Right ventricle myocardium inferior (tissue), 1 donor: ENCODE measurements at places on chromosomes 2 and 18. TPM values are rescaled to one million over a fixed set of nuclear protein-coding genes. Genes with fewer than 3 reads are reported as not detected.

Gene SEPTIN10
- 56.2 TPM for total RNA-seq

Gene SLC9A2
- 0.14 TPM for total RNA-seq

Gene KCNJ13
- total RNA-seq, result not detected

GRCh38 chr18:28890791-28891190, 713.9 kb upstream of the CDH2 start:
- DNase-seq, result no peak

GRCh38 chr2:222305516-222306392, 7.0 kb upstream of the PAX3 start:
- no peak for DNase-seq

Gene C2orf66
- total RNA-seq, result not detected

Gene OSR1
- total RNA-seq, result 6.3 TPM

Gene IL37
- total RNA-seq, result not detected

- no peak for DNase-seq
Measured at GRCh38 chr2:36302911-36303310, 52.7 kb upstream of the CRIM1 start.

GRCh38 chr2:54773233-54773632, 49.8 kb downstream of the EML6 start:
- no peak for DNase-seq

GRCh38 chr2:68980956-68981355, 6.5 kb downstream of the GKN1 start:
- DNase-seq, result no peak

DNA sequence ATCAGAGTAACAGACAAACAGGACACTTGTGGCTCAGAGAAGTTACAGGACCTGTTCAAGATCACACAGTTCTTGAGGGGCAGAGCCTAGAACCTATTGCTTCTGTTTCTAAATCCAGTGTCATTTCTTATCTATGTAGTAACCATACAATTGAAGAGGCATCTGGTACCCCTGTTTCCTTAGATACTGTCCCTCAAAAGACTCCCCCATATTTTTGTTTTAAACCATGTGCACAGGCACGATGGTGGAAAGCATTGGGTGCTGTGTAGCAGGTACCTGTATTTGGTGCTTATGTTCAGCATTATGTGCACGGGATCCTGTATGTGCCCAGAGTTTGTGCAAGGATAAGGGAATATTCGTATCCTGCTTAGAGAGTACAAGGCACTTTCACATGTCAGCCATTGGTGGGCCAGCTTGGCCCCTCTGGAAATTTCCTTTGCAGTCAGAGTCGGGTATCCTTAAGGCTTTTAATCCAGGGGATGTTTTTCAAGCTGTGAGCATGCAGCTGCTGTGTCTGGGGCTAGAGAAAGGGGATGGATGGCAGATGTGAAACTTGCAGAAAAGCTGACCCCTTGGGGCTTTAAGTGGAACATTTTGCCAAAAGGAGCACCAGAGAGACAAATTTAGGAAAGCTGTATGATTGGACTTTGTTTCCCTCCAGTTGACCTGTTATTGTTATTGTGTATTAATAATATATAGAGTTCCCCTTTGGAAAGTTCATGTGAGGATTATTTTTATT, 2.1 kb downstream of the LBH start:
- DNase-seq, result no peak
